Motor neuron (in vitro differentiated cells): ENCODE measurements at places on chromosomes 6 and 20. TPM values are rescaled to one million over a fixed set of nuclear protein-coding genes. Genes with fewer than 3 reads are reported as not detected.

Gene ULBP1
- 7.6 and 9.1 TPM in 2 replicates for total RNA-seq

Gene RANBP9
- total RNA-seq, result 37.3 and 39.9 TPM in 2 replicates

Gene RNF182
- total RNA-seq, result 1.3 and 1.9 TPM in 2 replicates

Gene TAGAP
- 0.14 and 0.19 TPM in 2 replicates for total RNA-seq

Gene RIN2
- 27.3 and 29.5 TPM in 2 replicates for total RNA-seq

Gene SLC4A11
- 10.6 and 11.7 TPM in 2 replicates for total RNA-seq

Gene FAM229B
- total RNA-seq, result 10.7 and 13.2 TPM in 2 replicates

Gene SLC35F1
- total RNA-seq, result 0.11 and 0.15 TPM in 2 replicates

Gene NR2E1
- total RNA-seq, result 0.27 and 0.46 TPM in 2 replicates

Gene PLG
- total RNA-seq, result 0.37 and 1.3 TPM in 2 replicates

Gene ANKRD66
- 2.1 and 2.5 TPM in 2 replicates for total RNA-seq

Gene IPCEF1
- 0.36 and 0.38 TPM in 2 replicates for total RNA-seq

Gene SLC22A16
- 0.58 and 1.4 TPM in 2 replicates for total RNA-seq

Gene GHRH
- not detected in 2 replicates for total RNA-seq

Gene STMND1
- total RNA-seq, result 0.15 TPM in 1 of 2 replicates, not detected in the other

Gene AVP
- not detected in 2 replicates for total RNA-seq

Gene RNF144B
- total RNA-seq, result 4.5 and 6.2 TPM in 2 replicates

Gene MAS1
- total RNA-seq, result 0.07 TPM in 1 of 2 replicates, not detected in the other

Gene TRAPPC3L
- total RNA-seq, result not detected in 2 replicates

Gene CHMP4B
- 32.9 and 33.3 TPM in 2 replicates for total RNA-seq

Gene ZC3H12D
- total RNA-seq, result 0.87 and 2.5 TPM in 2 replicates

Gene FAM184A
- 2.4 and 4.5 TPM in 2 replicates for total RNA-seq

Gene SLC17A3
- not detected in 2 replicates for total RNA-seq

Gene RAET1G
- 0.18 TPM in 1 of 2 replicates, not detected in the other for total RNA-seq

Gene MUCL3
- 2.2 TPM in 1 of 2 replicates, not detected in the other for total RNA-seq

Gene PRL
- not detected in 2 replicates for total RNA-seq

Gene TP53INP2
- 10.9 and 11.5 TPM in 2 replicates for total RNA-seq

Gene HLA-DPA1
- total RNA-seq, result 5.8 and 6.9 TPM in 2 replicates

Gene BNIP5
- 0.19 and 0.33 TPM in 2 replicates for total RNA-seq

Gene SGK2
- 1.6 and 2.9 TPM in 2 replicates for total RNA-seq

Gene ALDH5A1
- 13.2 and 15.4 TPM in 2 replicates for total RNA-seq

Gene CCN6
- total RNA-seq, result 0.63 and 0.66 TPM in 2 replicates

Gene TRIM27
- total RNA-seq, result 71.8 and 79.3 TPM in 2 replicates

Gene GTSF1L
- 0.43 TPM in 1 of 2 replicates, not detected in the other for total RNA-seq

Gene XKR7
- total RNA-seq, result 11.8 and 12.3 TPM in 2 replicates

Gene FGD2
- total RNA-seq, result 0.27 and 0.46 TPM in 2 replicates

Gene GGTLC1
- total RNA-seq, result not detected in 2 replicates

Gene CLIC5
- total RNA-seq, result 0.14 and 0.41 TPM in 2 replicates
